ENCODE measurements at places on chromosomes 5 and 9.

DNA sequence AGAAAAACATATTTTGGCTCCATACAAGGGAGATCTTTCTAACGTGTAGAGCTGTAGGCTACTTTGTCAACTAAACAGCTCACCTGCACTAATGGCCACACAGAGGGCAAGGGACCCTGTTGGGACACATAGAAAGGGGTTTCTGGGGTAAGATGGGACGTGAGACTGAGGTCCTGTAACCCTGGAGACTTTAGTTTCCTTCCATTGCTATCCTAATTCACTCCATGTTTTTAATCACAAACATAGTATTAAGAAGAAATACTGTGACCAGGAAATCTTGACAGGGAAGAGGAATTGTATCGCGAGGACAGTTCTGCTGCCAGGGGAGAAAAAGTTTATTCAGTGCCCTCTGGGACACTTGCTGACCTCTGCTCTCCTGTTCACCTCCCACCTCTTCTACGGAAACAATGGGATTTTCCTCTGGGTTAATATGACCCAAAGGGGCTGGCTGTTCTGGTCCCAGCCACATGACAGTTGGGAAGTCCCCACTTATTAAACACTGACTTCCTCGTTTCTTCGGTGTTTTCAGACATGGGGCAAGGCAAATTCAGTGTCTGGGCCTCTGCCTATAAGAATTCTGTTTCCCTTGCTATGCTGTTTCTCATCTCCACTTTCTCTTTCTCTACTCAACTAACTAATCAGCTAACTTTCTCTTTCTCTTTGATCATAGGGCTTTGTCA lies 106.9 kb upstream of the SEMA6A start:
- no peaks in the 10 kb centered on the region for H3K36me3 ChIP-seq
- peaks cover 31% of the 10 kb centered on the region for H3K27me3 ChIP-seq
- H3K4me1 ChIP-seq = no peaks in the 10 kb centered on the region
- no peak overlapping the region for H3K27ac ChIP-seq
- H3K4me3 ChIP-seq = no peak overlapping the region
- no peak for DNase-seq

- H3K36me3 ChIP-seq = no peaks in the 10 kb centered on the region
- no peak overlapping the region for H3K4me3 ChIP-seq
- no peak overlapping the region for H3K27ac ChIP-seq
- peaks cover 9% of the 10 kb centered on the region for H3K27me3 ChIP-seq
- no peak for DNase-seq
Observed at GRCh38 chr9:1951446-1951845, 63.7 kb upstream of the SMARCA2 start.

DNA sequence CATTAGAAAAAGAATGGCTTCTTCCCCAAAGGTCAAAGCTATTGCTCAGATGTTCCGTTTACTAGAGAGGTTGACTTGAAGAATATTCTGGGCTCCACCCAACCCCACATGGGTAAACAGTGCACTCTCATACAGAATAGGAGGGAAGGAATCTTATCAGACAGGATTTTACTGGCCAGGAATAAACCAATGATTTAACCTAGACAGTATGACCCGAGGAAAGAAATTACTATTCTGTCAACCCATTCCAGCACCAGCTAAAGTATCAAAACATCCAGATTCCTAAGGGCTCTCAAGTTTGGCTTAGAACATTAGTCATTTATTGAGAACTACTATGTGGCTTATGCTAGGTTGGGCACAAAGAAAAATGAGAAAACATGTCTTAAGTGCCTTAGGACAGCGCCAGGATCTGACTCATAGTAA lies 493.6 kb upstream of the KLF4 start:
- H3K36me3 ChIP-seq = no peaks in the 10 kb centered on the region
- no peak overlapping the region for H3K4me3 ChIP-seq
- H3K27me3 ChIP-seq = no peaks in the 10 kb centered on the region
- H3K27ac ChIP-seq = no peak overlapping the region
- DNase-seq = no peak

DNA sequence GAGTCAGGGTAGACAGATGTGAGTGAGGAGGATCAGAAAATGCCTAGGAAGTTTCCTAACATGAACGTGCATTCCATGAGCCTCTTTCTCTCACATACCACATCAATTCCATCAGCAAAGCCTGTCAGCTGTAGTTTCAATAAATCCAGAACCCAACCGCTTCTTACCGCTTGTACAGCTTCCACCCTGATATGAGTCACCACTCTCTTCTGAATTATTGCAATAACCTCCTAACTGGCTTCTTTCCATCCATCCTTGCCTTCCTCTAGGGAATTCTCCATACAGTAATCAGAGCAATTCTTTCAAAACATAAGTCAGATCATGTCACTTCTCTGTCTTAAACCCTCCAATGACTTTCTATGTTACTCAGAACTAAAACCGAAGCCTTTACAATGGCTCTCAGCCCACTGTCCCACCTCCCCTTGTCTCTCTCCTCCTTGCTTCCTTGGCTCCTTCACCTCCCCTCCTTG lies 8.1 kb upstream of the RAD23B start:
- no peak for DNase-seq
- H3K27ac ChIP-seq = no peak overlapping the region

GRCh38 chr5:103605277-103605676 lies 42.7 kb upstream of the NUDT12 start:
- no peaks in the 10 kb centered on the region for H3K27me3 ChIP-seq
- H3K36me3 ChIP-seq = no peaks in the 10 kb centered on the region
- no peaks in the 10 kb centered on the region for H3K4me1 ChIP-seq
- no peak for DNase-seq
- no peak overlapping the region for H3K4me3 ChIP-seq

- H3K36me3 ChIP-seq = peaks cover 11% of the 10 kb centered on the region
- H3K27me3 ChIP-seq = no peaks in the 10 kb centered on the region
- peak overlapping the region; percentile 99 for H3K27ac ChIP-seq
- peaks cover 25% of the 10 kb centered on the region for H3K4me1 ChIP-seq
Observed at GRCh38 chr9:129968690-129969485, 74.1 kb downstream of the FNBP1 start.

- H3K4me1 ChIP-seq = no peaks in the 10 kb centered on the region
- no peak for DNase-seq
- H3K27me3 ChIP-seq = no peaks in the 10 kb centered on the region
- H3K36me3 ChIP-seq = peaks cover 3% of the 10 kb centered on the region
- no peak overlapping the region for H3K27ac ChIP-seq
- H3K4me3 ChIP-seq = no peak overlapping the region
Observed at GRCh38 chr5:160054831-160055230, 45.9 kb downstream of the TTC1 start.

- no peak overlapping the region for H3K27ac ChIP-seq
- peaks cover 7% of the 10 kb centered on the region for H3K36me3 ChIP-seq
- DNase-seq = no peak
- peaks cover 12% of the 10 kb centered on the region for H3K4me1 ChIP-seq
- H3K27me3 ChIP-seq = peaks cover 48% of the 10 kb centered on the region
Observed at GRCh38 chr9:114098021-114098935, 814 bp downstream of the KIF12 start.

DNA sequence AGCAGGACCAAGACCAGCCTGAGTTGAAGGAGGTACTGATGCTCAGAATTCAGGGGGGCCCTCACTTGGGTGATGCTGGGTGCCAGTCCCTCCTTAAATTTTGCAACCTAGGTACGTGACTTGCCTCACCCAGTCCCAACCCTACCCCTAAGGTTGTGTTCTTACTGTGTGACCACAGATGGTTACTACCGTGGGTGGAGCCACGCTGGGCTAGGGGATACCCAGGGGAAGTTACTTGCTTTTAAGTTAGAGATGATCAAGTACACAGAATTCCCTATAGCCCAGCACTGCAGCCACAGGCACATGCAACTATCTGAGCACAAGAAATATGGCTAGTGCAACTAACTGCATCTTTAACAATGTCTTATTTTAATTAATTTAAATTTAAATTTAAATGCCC lies 32.9 kb downstream of the NXNL2 start:
- H3K27ac ChIP-seq = no peak overlapping the region
- DNase-seq = no peak
- no peak overlapping the region for H3K4me3 ChIP-seq
- no peaks in the 10 kb centered on the region for H3K36me3 ChIP-seq
- peaks cover 26% of the 10 kb centered on the region for H3K27me3 ChIP-seq
- no peaks in the 10 kb centered on the region for H3K4me1 ChIP-seq

- H3K36me3 ChIP-seq = peaks cover 2% of the 10 kb centered on the region
- no peak overlapping the region for H3K27ac ChIP-seq
- no peaks in the 10 kb centered on the region for H3K27me3 ChIP-seq
- no peak for DNase-seq
Observed at GRCh38 chr5:113203916-113204315, 227.3 kb downstream of the DCP2 start.

DNA sequence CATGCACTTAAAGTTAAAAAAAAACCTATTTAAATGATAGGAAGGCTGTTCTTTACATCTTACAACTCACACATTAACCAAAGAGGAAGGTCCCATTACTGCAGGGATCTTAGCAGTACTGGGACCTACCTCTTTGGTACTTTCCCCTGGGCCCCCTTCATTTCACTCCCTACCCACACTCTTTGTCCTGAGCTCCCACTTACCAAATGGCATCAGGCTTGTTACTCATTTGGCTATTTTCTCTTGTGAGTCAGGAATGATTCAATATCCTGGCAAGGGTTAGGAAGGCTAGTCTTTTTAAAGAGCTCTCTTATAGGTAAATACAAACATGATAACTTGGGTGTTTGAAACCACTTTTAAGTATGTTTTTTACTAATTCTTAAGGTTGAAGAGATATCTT lies 117.4 kb upstream of the ELL2 start:
- no peaks in the 10 kb centered on the region for H3K4me1 ChIP-seq
- DNase-seq = no peak
- H3K27me3 ChIP-seq = peaks cover 30% of the 10 kb centered on the region
- H3K4me3 ChIP-seq = no peak overlapping the region
- no peak overlapping the region for H3K27ac ChIP-seq
- H3K36me3 ChIP-seq = no peaks in the 10 kb centered on the region

- H3K4me3 ChIP-seq = no peak overlapping the region
- DNase-seq = no peak
- H3K27ac ChIP-seq = no peak overlapping the region
- H3K27me3 ChIP-seq = peaks cover 43% of the 10 kb centered on the region
- peaks cover 8% of the 10 kb centered on the region for H3K4me1 ChIP-seq
Observed at GRCh38 chr9:136655536-136656182, 7.1 kb upstream of the EGFL7 start.

DNA sequence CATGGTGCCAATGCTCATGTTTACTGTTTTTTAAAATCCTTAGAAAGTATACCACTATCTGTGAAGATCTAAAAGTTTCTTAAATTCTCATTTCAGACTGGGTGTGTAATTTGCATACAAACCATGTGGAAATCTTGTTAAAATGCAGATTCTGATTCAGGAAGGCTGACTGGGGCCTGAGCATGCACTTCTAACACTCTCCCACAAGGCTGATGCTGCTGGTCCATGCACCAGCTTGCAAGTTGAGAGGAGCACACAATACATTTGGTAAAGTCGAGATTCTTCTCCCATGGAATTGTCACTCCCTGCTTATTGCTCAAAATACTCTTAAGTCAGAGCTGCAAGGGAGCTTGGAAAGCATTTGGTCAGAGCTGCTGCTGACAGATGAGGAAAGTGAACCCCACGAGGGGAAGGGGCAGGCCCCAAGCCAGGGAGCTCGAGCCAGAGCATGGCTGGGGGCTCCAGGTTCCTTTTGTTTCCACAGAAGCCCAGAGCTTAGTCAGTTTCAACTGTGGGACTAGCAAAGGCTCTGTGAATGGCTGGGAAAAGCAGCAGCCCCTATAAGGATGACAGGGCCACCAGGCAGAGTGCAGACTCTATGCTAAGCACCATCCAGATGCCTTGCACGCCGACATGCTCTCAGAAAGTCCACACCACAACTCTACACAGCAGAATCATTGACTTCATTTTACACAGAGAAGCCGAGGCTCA lies 93.5 kb upstream of the HAND1 start:
- no peak overlapping the region for H3K27ac ChIP-seq
- peaks cover 2% of the 10 kb centered on the region for H3K4me1 ChIP-seq
- H3K4me3 ChIP-seq = no peak overlapping the region
- no peaks in the 10 kb centered on the region for H3K36me3 ChIP-seq

DNA sequence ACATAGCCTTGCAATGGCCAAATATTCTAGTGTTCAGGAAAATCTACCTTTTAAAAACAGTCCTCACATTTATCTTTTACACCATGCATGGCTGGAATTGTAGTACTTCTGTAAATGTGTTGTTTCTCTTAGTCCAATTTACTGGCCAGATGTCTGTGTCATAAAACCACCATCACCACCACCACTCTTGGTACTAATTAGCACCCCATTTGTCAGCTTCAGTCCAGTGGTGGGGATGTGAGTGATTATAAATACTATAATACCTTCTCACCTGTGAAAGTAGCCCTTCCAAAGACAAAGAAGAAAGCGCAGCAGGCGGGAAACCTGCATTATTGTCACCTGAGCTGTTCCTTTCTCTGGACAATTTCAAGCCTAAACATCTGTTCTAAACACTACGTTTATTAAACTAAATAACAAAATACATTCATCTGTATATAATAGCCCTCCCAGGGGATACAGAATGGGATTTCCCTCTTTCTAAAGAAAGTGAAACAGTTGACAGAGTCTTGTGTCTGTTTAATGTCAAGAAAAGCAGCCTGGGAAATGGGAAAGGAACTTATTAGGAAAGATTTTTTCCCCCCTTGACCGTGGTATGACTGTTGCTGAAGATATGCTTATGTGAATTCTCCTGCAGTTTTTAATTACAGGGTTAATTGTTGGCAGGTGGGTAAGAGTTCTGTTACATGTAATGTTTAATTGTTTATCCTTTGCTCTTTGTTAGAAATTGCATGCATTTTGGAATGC lies 144.5 kb upstream of the NUDT12 start:
- H3K4me1 ChIP-seq = no peaks in the 10 kb centered on the region
- H3K4me3 ChIP-seq = no peak overlapping the region
- H3K27ac ChIP-seq = no peak overlapping the region
- no peak for DNase-seq
- H3K36me3 ChIP-seq = no peaks in the 10 kb centered on the region
